NCI-H774 (cell line): ENCODE measurements at places on chromosomes 6 and 20.
A peak's percentile ranks its signal among the peaks of the same experiment; 100 is the strongest.

DNA sequence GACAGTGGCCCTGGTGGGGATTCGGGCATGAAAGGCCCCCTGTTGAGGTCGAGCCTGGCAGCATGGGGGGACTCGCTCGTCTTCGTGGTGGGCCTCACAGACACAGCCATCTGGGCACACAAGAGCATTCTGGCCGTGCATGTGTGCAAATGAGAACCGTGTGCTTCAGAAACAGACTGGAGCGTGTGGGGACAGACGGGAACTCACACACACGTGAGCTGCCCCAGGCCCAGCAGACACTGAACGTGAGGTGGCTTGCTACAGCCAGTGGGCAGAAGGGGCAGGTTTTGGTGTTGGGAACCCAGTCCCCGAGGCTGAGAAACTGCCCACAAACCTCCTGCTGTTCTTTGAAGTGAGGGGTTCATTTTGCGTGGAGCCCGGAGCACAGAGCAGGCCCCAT lies 38.6 kb upstream of the BHLHE23 start:
- DNase-seq: no peak

GRCh38 chr6:166998256-166999144 lies 697 bp upstream of the CEP43 start:
- no peak for DNase-seq

DNA sequence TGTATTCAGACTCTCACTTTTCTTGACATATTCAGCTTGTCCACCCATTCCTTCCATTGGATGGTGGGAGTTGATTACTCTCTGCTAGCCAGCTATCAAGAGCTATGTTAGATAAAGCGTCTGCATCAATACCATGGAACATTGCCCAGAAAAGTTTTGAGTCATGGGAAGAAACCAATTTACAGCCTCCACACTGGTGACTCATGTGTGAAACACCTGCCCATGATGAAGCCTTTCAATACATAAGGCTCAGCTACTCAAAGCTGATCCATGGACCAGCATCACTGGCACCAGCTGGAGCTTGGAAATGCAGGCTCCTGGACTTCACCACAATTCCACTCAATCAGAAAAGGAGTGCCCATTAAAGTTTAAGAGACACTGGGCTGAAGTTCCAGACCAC lies 16.1 kb downstream of the PLA2G7 start:
- no peak for DNase-seq

- no peak for DNase-seq
Measured at GRCh38 chr6:42735976-42736375, 9.9 kb downstream of the TBCC start.

GRCh38 chr6:28207510-28208110 lies 17.5 kb upstream of the ZSCAN9 start:
- DNase-seq: no peak

DNA sequence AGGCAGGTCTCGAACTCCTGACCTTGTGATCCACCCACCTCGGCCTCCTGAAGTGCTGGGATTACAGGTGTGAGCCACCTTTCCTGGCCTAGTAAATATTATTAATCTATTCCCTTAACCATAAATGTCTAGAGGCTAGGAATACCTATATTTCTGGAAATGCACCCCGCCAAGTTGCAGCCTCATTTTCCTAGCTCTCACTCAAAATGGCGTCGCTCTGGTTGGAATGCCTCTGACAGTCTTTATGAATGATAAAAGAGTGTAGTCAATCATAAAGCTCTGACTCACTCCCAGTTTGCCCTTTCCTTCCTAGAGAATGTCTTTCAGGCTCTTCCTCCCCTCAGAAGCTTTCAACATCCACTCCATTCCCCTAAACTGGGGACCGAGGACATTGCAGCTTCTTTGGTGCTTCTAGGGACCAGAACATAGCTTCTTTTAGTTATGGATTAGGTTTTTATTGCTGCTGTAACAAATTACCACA lies 14.1 kb upstream of the TRIM26 start:
- DNase-seq: no peak

DNA sequence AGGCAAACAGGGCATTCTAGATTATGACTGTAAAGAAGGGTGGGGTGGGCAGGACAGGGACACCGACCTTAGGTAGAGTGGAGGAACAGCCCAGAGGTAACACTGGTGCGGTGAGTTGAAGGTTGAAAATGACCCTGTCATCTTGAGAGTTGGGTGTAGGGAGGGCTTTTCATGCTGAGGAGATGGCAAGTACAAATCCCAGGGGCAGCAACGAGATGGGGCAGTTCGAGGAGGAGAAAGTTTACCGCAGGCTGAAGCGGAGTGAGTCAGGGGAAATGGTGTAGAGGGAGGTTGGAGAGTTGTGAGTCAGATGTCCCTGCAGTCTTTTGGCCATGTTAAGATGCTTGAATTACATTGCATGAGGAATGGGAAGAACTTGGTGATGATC lies 101.1 kb downstream of the HIVEP1 start:
- DNase-seq: no peak

DNA sequence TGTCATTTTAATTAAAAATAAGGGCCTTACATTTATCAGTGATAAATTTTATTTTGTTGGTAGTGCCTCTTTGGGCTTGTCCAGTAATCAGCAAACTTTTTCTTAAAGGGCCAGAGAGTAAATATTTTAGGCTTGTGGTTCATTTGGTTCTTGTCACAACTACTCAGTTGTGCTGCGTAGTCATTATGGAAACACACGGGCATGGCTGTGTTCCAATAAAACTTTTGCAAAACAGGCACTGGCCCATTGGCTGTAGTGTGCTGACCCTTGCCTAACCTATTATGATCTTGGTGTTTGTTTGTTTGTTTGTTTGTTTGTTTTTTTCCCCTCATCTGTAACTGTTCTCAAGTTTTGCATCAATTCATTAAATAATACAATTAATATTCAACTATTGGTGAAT lies 19.4 kb downstream of the TBPL1 start:
- no peak for DNase-seq

GRCh38 chr6:14428269-14428668 lies 310.7 kb downstream of the CD83 start:
- DNase-seq: no peak

DNA sequence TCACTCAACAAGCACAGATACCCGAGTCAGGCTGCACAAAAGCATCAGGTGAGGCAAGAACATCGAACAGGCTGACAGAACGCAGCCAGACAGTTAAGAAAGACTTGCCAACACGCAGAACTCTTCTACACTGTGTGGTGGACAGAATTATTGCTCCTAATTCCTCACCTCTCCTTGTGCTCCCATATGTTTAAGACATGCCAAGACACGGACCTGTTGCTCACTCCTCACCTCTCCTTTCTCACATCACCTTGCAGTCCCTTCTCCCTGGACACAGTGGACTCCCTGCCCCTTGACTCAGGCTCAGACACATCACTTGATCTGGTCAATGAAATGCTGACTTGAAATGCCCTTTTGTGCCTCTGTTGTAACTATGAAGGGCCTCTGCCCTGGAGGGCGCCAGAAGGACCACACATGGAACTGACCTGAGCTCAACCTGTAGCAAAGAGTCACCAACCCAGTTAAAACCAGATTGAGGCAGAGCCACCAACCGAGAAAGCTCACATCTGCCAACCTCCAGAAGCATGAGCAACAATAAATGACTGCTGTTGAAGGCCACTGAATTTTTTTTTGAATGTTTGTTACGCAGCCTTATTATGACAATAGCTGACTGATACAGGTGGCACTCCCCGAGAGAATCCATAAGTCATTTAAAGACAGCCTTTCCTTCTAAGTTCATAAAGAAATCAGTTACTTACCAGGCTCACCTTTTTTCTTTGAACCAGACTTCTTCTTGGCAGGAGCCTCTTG lies 24.0 kb downstream of the RRBP1 start:
- no peak for DNase-seq

DNA sequence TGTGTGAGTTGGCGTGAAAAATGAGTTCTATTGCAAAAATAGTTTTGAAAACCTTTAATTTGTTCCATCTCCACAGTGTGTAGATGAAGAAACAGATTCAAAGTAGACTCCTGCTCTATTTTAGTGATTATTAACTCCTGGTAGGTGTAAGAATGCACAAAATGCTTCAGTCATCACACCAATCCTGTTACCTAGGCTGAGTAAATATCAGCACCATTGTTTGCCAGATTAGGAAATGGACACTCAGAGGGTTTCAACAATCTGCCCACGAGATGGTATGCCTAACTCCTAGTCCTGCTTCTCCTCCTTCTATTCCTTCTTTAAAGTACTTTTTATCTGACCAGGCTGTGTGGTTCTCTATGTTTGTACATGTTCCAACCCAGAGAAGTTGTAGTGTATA lies 108.9 kb upstream of the AHI1 start:
- DNase-seq: peak; percentile 33

GRCh38 chr20:49433333-49433732 lies 49.1 kb downstream of the KCNB1 start:
- DNase-seq: peak; percentile 4

DNA sequence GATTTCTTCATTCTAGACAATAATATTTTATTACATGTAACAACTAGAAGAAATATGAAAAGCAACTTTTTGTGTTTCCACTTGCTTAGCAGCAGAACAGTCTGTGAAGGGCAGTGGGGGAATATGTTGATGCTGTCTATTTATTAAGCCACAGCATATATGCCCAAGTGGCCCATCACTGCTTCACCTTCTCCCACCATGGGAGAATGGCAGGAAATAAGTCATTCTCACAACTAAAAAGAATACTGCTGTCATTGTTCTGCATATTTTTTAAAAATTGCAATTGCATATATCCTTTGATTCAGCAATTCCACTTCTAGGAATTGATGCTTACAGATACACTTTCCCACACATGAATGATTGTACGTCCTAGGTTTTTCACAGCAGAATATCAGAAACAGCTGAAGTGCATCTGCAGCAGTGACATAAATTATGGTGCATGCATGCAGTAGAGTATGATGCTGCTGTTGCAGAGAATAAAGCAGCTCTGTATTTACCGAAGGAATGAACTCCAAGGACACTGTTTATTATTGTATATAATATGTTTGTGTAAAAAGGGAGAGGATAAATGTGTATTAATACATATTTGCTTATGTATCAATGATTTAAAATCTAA lies 26.8 kb downstream of the KIF3B start:
- no peak for DNase-seq

DNA sequence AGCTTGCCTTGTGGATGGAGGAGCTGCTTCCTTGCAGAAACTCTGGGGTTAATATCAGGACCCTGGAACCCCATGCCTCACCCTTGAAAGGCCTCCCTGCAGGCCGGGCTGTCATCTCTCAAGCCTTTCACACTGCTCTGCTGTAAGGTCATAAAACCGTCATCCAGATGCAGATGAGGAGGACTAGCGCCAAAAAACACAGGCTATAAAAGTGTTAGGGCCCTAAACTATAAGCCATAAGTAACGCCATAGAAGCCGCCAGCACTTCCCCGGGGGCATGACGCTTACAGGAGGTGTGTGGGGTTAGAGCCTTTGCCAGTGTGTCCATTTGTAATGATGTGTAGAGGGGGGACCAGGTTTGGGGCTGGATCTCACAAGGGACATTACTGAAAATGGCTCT lies 47.6 kb downstream of the CDH4 start:
- DNase-seq: no peak

- DNase-seq: no peak
Measured at GRCh38 chr20:34037767-34038166, 44.1 kb downstream of the RALY start.

DNA sequence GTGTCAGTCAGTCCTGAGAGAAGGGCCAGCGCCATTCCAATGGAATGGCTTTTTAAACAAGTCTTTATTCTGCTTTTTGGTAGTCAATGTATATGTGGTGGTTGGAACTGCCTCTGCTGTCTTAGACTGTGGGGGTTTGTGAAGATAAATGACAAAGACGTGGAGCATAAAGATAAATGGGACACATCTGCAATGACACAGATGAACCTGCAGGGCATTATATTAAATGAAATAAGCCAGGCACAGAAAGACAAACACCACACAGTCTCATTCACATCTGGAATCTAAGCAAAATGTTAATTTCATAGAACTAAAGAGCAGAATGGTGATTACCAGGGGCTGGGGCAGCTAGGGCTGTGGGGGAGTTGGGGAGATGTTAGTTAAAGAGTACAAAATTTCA lies 912.8 kb upstream of the MAN1A1 start:
- DNase-seq: no peak

DNA sequence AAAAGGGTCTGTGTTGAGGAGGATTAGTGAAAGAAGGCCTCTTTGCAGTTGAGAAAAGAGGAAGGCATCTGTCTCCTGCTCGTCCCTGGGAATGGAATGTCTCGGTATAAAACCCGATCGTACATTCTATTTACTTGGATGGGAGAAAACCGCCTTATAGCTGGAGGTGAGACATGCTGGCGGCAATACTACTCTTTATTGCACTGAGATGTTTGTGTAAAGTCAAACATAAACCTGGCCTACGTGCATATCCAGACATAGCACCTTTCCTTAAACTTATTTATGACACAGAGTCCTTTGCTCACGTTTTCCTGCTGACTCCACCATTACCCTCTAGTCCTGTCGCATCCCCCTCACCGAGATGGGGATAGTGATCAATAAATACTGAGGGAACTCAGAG lies 4.5 kb downstream of the TDP2 start:
- DNase-seq: no peak

- no peak for DNase-seq
Measured at GRCh38 chr6:126300735-126301134, 39.2 kb upstream of the CENPW start.

- no peak for DNase-seq
Measured at GRCh38 chr6:25781134-25781533, 26.6 kb downstream of the SLC17A4 start.

DNA sequence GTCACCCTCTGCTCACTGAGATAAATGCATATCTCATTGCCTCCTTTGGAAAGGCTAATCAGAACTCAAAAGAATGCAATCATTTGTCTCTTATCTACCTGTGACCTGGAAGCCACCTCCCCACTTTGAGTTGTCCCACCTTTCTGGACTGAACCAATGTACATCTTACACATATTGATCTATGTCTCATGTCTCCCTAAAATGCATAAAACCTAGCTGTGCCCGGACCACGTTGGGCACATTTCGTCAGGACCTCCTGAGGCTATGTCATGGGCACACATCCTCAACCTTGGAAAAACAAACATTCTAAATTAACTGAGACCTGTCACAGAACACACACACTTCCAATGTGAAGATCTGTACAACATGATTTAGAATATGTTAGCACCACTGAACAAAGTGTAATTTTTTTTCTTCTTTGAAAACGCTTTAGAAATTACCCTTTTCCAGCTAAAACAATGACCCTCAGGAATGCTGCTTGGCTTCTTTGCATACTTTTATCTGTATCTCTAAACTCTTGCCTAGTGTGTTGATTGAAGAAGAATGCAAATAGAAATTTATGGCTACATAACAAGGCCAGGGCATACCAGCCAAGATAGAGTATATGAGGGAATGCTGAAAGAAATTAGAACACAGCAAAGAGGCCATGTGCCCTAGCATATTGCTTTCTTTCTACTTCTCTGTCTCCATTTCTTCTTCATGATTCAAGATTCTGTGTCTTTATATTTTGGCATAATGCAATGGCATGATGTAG lies 84.6 kb upstream of the DST start:
- DNase-seq: no peak

GRCh38 chr6:16338577-16339264 lies 100.3 kb downstream of the GMPR start:
- DNase-seq: no peak
